ENCODE measurements at places on chromosomes 5 and 9.
A peak's percentile ranks its signal among the peaks of the same experiment; 100 is the strongest.

DNA sequence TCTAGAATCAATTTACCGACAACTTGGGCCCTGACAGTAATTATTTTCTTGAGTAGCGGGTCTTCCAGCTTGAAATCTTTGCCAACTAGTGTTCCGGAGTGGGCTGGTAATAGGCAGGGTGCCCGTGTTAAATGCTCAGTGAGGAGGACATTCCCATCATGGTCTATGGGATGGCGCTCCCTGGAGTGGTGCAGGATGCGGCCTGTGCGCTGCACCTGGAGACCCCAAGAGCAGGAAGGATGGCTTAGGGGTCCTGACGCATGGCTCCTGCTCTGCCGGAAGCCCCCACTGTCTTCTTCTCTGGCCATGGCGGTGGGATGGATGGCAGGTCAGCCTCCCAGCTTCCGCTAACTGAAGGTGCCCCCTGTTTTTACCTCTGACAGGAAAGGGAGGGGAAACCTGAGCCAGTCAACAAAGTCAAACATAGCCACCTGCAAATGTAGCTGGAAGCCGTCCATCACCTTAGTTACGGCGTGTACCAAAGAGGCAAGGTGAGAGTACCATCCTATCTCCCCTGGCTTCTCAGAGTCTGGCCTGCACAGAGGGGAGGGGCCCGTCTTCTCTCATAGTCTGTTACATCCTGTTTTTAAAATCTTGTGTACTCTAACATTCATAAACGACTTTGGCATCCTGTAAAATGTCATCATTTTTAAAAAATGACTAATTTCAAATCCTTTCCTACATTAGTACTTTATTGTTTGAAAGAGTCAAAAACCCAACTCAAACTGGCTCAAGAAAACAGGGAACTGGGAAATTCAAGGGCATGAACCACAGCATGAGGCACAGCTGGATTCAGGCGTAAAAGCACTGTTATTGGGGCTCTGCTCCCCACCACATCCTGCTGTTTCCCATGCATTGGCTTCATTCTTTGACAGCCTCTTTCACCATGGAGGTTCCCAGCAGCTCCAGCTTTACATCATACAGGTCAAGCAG lies 28.5 kb upstream of the UNC5A start:
- no peak for DNase-seq

- no peak for DNase-seq
Observed at GRCh38 chr5:170941788-170942187, 80.0 kb downstream of the RANBP17 start.

- DNase-seq = no peak
Observed at GRCh38 chr5:180143656-180144364, 65.2 kb downstream of the RASGEF1C start.

DNA sequence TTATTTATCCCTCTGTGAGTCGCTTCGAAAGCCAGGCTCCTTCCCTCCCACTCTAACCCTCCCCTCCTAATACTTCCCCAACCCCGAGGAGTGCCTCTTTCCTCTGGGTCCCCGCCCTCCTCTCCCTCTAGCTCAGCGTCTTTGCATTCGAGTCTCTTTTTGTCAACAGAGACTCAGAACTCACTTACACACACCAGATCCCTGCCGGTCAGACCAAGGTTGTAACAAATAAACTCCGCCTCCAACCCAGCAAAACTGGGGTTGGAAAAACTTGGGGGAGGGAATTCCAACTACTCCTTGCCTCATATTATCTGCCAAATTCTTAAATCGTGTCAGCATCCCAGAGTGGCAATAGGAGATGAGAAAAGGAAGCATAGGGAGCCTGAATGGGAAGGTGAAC lies at the start of gene HTR1A:
TSS of gene HTR1A (minus strand) at position 167 of the 400 bp plus-strand sequence. CDS start 726 bp downstream, outside the sequence.
- peak; percentile 11 for DNase-seq

GRCh38 chr9:110088099-110088498 lies 119.9 kb downstream of the C9orf152 start:
- no peak for DNase-seq

GRCh38 chr9:7053903-7054302 lies 296.1 kb downstream of the KDM4C start:
- no peak for DNase-seq

GRCh38 chr5:38193015-38193581 lies 65.3 kb upstream of the EGFLAM start:
- DNase-seq = peak; percentile 83

- no peak for DNase-seq
Observed at GRCh38 chr9:125332527-125332926, 70.9 kb downstream of the GAPVD1 start.

- DNase-seq = no peak
Observed at GRCh38 chr5:110625376-110625999, 101.0 kb downstream of the TMEM232 start.

DNA sequence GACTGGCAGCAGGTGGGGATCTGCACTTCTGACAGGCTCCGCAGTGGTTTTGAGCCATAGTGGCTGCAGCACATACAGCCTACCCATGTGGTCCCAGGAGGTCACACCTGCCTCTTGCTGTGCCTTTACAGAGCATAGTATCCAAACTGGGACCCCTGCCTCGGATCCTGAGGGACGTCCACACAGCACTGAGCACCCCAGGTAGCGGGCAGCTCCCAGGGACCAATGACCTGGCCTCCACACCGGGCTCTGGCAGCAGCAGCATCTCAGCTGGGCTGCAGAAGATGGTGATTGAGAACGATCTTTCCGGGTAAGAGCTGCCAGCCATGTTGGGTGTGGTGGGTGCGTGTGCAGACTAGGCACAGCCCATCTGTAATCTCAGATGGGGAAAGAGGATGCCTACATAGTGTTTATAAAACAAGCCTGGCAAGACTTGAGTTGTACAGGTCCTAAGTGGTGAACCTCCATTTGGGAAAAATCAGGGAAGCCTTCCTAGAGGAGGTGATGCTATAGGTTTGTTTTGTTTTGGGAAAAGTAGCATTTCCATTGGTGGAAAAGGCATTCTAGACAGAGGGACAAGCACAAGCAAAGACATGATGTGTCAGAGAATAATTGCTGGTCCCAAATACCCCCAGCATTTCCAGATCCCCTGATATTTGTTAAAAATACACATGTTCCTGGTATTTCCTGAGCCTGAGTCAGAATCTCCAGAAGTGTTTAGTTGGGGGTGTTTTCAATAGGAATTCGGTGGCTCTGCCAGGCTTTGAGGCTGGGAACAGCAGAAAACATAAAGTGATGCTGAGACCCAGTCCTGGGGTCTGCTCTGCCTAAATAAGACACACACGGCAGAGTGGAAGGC lies 119.2 kb downstream of the DAB2IP start:
- no peak for DNase-seq

DNA sequence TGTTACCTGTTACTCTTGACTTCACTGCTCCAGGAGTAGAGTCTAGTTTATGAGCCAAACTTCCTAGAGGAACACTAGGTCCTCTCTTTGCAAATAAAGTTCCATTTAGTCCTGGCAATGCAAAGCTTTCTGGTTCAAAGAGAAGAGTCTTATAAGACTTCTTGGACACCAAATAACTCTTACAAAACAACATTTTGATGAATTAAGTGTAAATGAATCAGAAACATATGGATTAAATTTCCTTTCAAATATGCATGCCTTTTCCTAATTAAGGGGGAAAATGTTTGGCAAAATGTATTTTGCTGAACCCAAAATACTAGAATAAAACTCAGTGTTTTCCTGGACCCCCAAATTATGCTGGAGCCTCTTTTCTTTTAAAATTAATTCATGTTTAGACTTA lies 388.0 kb downstream of the FGF10 start:
- no peak for DNase-seq

- DNase-seq = no peak
Observed at GRCh38 chr9:78918976-78919375, 622.1 kb downstream of the PSAT1 start.

- no peak for DNase-seq
Observed at GRCh38 chr9:34540827-34541226, 18.0 kb upstream of the ENHO start.

- DNase-seq = no peak
Observed at GRCh38 chr9:37243588-37244345, 123.4 kb downstream of the ZCCHC7 start.

GRCh38 chr5:130337179-130337888 lies 433.1 kb downstream of the CHSY3 start:
- DNase-seq = no peak

DNA sequence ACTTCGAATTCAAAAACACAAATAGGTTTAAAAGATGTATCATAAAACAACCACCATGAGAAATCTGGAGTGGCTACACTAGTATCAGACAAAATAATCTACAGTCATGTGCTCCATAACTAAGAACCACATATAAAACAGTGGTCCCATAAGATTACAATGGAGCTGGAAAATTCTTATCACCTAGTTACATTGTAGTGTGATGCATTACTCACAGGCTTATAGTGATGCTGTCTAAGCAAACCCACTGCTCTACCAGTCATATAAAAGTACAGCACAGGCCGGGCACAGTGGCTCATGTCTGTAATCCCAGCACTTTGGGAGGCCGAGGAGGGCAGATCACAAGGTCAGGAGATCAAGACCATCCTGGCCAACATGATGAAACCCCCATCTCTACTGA lies 160.1 kb downstream of the ROR2 start:
- no peak for DNase-seq

DNA sequence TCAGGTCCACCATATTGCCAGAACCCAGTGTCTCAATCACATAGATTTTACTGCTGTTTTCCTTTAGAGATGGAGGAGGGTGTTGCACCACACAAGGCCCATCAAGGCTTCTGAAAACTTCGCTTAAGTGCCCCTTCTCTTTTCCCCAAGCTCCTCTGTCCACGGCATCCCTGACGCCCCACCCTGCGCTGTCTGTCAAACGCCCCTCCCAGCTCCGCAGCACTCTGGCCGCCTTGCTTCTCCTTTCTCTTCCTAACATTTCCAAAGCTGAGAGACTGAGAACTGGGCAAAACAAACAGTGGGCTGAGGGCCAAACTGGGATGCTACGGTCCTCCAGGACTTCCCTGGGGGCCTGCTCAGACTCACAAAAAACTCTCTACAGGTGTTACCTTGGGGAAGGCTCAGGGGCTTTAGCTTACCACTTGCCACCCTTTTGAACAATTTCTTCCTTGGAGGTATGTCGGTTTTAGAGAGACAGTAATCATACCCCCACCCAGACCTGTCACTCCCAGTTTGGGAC lies 28.3 kb upstream of the ERGIC1 start:
- DNase-seq = no peak

- DNase-seq = no peak
Observed at GRCh38 chr5:119522841-119523240, 70.5 kb downstream of the HSD17B4 start.

DNA sequence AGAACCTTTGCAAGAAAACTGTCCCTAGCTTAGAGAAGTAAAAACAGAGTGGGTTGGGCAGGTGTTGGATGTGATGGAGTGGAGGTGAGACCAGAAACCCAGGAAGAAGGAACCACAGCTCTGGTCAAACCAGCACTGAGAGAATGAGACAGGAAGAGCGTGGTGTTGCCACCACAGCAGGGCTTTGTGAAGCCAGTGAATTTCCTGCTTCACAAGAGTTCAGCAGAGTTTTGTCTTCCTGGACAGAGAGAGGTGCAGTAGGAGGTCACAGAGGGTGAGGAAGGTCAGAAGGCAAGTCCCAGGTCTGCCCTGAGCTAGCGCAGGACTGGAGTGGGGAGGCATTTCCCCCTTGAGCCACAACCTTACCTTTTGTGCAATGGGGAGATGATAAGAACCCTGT lies 2306.2 kb upstream of the ACO1 start:
- no peak for DNase-seq

GRCh38 chr5:34674187-34674586 lies 18.1 kb downstream of the RAI14 start:
- DNase-seq = no peak

DNA sequence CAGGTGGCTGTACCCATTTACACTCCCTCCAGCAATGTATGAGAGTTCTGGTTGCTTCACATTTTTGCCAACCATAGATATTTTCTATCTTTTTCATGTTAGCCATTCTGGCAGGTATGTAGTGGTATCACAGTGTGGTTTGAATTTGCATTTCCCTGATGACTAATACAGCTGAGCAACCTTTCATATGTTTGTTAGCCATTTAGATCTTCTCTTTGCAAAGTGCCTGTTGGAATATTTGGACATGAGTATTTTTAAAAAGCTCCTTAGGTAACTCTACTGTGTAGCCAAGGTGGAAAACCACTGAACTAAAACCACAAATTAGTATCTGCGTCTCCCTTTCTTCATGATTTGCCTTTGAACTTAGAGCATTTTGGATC lies 31.9 kb downstream of the IRF1 start:
- no peak for DNase-seq

DNA sequence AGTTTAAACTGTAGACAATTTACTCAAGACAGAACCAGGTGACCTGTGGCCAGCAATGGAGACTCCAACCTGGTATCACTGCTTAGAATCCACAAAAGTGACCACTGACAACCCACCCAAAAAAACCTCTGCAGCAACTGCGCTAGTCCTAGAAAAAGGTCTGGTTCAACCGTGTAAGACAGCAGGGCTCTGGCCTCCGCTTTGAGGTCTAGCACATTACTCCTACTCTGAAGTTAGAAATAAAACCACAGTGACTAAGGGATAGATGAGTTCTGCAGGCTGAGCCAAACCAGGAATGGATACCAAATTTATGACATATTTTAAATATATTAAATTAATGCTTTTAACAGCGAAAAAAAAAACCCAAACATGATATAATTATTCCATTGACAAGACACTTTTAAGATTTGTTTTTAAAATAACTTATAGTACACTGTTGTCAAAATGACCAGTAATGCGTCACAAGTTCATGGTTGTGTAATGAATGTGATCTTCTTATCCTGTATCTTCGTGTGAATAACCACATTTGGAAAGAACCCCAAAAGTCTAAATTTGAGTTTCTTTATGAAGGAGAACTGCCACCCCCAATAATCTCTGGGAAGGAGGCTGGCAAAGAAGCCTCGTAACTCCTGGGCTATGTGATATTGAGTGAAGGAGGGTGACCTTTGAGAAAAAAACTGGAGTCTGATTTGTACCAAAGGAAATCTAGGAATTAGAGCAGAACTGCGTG lies 101.9 kb upstream of the SLC44A1 start:
- DNase-seq = no peak

DNA sequence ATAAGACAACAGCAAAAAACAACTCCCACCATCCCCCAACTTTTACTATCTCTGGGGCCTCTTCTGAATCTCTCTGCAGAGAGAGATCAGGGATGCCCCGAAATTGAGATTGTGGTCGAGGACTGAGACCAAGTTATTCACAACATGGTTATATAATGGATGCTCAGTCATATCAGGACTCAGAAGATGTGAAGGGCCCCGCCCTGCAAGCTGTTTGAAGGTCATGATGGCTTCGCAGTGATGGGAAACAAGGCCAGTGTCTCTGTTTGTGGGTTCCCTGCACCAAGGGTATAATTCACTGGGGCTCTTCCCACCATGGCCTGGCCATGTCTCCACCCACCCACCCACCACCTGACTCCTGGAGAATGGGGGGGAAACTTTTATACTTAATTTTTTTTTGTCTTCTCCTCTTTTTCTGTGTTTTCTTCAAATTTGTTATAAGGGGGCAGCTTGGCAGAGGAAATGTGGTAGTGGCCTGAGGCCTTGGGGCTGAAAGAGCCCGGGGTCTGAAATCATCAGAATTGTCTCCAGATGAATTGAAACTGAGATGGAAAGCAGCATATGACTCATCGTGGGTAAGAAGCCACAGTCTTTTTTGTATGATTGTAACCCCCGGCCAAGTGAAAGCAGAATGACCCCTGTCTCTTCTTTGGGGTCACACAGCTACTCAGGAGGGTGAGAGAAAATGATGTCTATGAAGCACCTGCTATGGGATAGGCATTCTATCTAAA lies 15.0 kb upstream of the TEX48 start:
- DNase-seq = no peak
